ENCODE measurements at places on chromosomes 16 and 17.

DNA sequence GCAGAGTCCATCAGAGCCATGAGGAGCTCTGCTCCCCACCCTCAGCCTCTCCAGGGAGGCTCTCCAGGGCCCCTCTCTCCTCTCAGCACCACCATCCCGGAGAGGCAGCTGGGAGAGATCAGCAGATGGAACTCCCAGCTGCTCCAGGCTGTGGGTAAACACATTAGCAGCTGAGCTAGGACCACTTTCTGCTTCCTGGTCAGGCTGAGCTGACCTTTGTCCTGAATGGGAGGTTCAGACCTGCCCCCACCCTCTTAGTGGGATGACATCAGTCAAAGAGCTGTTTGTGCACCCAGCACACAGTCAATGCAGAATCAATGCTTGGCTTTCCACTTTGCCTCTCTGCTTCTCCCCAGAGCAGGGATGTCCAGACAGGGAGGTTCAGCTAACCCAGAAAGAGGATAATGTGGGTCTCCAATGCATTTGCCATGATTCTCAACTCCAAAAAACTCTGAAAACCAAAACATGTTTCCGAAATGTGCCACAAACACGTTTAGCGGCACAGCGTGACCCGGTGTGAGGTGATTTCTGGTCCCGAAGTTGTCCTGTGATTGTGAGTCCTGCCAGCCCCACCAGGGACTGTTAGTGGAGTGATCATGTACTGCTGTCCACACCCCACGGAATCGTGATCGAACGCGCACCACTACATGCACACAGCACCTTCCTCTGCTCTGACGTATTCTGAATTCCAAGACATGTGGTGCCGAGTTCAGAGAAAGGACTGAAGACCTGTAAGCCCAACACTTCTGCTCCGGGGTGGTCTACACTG is 6.7 kb downstream of the GPR142 start:
- DNase-seq, result no peak

DNA sequence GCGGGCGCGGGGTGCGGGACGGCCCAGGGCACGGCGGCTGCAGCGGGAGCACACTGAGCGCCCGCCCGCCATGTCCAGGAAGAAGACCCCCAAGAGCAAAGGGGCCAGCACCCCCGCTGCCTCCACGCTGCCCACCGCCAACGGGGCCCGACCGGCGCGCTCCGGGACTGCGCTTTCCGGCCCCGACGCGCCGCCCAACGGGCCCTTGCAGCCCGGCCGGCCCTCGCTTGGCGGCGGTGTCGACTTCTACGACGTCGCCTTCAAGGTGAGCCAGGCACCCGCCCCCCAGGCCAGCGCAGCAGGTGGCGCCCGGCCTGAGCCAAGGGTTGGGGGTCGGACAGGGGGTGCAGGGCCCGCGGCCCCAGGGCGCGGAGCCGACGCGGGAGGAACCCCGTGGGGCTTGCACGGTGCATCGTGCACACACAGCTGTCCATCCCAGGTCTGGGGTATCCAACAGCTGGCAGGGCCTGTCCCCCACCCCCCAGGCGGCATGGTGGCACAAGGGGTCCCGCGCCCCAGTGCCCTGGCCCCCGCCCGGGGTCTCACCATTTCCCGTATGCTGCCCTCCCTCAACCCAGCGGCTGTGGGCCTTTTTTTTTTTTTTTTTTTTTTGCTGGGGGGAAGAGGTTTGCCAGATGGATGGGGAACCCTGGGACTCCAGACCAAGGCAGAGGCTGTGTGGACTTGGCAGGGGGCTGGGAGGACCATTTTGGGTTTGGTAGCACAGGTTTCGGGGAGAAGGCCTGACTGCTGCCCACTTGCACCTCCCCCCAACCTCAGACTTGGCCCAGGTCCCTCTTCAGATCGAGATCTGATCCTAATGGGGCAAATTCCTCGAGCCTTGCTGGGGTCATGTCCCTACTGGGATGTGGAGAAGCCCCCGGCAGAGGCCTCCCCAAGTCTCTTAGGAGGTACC is 547 bp downstream of the RAB26 start:
- no peak for DNase-seq

DNA sequence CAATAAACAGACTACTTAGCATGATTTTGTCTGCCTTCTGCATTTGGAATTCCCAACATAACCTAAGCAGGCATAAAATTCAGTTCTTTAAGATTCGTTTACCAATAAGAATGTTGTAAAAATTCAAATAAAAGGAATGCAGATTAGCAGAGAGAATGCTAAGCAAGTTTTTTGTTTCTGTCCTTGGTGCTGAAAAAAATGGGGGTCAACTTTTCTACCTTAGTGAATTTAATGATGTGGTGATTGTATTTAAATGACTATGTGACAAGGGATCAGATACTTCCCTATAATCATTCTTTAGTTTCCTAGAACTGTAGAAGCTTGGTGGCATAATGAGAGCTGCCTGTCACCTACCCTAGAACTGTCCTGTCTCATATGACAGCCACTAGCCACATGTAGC is 159.5 kb downstream of the RBFOX1 start:
- DNase-seq, result no peak

DNA sequence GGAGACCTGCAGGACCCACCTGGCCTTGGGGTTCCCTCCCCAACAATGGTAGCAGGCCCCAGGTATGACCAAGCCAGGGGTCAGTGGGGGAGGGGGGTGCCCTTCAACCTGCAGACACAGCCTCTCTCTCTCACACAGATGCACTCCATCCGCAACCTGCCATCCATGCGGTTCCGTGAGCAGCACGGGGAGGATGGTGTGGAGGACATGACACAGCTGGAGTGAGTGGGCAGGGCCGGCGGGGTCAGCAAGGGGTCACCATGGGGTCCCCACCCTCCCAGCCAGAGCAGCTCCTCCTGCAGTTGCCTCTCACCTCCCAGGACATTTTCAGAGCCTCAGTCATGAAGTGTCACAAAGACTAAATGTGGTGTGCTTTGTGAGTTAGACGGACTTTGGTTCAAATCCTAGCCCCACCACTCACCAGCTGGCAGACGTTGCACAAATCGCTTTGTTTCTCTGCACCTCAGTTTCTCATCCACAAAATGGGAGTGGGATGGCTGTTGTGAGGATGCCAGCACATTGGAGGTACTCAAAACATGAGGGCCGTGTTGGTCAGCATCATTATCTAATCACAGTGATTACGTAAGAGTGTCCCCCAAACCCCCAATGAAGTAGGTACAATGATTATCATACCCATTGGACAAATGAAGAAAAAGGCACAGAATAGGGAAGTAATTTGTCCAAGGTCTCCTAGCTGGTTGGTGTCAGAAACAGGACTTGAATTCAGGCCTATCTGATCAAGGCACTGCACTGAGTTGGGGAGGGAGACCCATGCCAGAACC is 16.0 kb downstream of the MYO15A start:
- no peak for DNase-seq

DNA sequence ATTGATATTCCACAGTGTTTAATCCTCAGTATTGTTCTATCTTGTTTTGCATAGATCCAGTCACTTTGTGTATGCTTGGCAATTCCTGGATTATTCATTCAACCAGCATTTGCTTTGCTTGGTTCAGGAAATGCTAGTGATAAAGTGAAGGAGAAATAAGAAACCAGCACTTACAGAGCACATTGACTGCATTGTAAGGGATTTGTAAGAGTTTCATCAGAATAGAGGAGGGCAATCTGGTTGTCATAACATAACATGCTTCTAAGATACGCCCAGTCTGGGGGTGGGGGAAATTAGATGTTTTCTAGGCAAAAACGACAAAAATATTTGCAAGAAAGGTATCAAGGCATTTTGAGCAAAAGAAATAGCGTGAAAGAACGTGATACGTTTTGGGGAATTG is 40.4 kb downstream of the TNRC6A start:
- no peak for DNase-seq

- DNase-seq, result no peak
These were observed 116.6 kb downstream of the MRTFB start for GRCh38 chr16:14187517-14188338.

- no peak for DNase-seq
These were observed 4.3 kb downstream of the CDIP1 start for GRCh38 chr16:4534151-4534790.

DNA sequence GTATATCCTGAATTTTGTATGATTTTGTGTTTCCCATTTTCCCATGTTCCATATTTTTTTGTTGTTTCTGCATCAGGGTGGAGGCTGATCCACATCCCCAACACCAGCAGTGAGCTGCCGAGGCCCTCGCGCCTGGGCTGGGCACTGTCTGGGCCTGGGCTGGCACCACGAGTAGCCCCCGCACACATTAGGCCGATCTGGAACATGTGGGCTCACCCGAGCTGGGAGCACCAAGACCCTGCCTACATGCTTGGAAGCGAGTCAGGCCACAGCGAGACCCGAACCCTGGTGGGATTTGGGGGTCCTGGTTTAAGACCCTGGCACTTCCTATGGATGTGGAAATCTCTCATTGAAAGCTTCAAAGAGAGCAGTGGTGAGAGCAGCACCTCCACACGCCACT is 8.5 kb downstream of the KCTD5 start:
- DNase-seq, result no peak

DNA sequence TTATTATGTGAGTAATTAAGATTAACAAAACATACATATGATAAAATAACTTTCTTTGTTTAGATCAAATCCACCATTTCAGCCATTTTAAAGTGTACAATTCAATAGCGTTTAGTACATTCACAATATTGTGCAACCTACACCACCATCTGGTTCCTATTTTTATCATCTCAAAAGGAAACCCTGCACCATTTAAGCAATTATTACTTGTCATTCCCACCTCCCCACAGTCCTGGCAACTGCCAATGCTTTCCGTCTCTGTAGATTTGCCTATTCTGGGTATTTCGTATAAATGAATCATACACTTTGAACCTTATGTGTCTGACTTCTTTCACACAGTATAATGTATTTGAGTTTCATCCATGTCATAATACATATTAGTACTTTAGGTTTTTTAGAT is 162.5 kb upstream of the CNTNAP4 start:
- no peak for DNase-seq

GRCh38 chr16:49619811-49620157 is 236.1 kb downstream of the ZNF423 start:
- no peak for DNase-seq

- DNase-seq, result no peak
These were observed 93.2 kb upstream of the ZNF469 start for GRCh38 chr16:88289561-88289960.

DNA sequence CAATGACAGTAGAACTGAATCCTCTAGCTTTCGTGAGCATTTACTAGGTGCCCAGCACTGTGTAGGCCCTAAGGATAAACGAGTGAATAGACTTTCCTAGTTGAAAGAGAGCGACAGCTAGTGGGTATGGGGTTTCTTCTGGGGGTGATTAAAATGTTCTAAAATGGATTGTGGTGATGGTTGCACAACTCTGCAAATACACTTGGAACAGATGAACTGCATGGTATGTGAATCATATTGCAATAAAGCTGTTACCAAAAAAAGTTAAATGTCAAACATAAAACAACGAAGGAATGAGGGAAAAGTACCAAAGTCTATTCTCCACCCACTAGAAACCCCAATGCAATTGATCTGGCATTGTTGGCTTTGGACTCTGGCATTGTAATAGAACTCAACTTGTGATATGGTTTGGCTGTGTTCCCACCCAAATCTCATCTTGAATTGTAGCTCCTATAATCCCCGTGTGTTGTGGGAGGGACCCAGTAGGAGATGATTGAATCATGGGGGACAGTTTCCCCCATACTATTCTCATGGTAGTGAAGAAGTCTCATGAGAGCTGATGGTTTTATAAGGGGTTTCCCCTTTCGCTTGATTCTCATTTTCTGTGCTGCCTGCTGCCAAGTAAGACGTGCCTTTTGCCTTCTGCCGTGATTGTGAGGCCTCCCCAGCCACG is 70.5 kb downstream of the MARF1 start:
- DNase-seq, result no peak

GRCh38 chr16:23072084-23072599 is 77.1 kb downstream of the USP31 start:
- DNase-seq, result no peak

DNA sequence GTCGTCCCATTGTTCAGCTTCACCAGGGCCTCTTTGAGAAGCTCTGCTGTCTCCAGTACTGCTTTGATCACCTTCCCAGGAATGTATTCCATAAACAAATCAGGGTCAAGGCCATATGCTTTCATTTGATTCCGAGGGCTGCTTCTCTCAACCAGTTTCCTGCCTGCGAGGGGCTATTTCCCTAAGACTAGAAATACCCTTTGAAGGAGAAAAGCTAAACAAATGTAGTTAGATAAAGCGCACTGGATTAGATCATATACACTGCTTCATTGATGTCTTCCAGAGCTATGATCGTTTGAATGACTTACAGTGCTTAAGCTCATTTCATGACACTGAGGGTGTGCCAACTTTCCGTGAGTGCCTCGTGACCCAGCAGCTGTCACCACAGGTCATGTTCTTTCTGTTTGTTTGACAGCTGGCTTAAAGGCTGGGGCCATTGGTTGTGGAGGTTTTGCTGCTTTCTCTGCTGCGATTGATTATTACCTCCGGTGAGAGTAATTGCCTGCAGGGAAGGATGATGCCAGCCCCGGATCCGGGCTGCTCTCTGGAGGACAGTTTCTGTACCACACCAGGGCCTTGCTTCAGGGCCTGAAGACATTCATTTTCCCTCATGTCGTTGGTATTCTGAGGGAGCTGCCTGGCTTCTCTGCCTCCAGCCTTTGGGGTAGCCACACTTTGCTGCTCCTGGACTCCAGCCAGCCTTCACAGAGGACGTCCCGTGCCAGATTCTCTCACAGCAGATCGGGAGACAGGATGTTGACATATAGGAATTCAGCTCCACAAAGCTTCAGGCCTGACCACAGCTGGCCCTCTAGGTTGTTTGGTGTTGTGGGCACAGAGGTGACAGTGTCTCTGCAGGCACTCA is 3.9 kb downstream of the TIMM22 start:
- no peak for DNase-seq

- no peak for DNase-seq
These were observed 18.3 kb upstream of the CLEC18A start for GRCh38 chr16:69932691-69933392.

- no peak for DNase-seq
These were observed 1.0 kb downstream of the MSI2 start for GRCh38 chr17:57257195-57257894.

GRCh38 chr17:31311526-31311925 is 2.3 kb downstream of the EVI2B start:
- DNase-seq, result no peak

GRCh38 chr16:83338941-83339340 is 468.8 kb upstream of the HSBP1 start:
- DNase-seq, result no peak

GRCh38 chr17:27741971-27742575 is 58.3 kb downstream of the NOS2 start:
- DNase-seq, result no peak

DNA sequence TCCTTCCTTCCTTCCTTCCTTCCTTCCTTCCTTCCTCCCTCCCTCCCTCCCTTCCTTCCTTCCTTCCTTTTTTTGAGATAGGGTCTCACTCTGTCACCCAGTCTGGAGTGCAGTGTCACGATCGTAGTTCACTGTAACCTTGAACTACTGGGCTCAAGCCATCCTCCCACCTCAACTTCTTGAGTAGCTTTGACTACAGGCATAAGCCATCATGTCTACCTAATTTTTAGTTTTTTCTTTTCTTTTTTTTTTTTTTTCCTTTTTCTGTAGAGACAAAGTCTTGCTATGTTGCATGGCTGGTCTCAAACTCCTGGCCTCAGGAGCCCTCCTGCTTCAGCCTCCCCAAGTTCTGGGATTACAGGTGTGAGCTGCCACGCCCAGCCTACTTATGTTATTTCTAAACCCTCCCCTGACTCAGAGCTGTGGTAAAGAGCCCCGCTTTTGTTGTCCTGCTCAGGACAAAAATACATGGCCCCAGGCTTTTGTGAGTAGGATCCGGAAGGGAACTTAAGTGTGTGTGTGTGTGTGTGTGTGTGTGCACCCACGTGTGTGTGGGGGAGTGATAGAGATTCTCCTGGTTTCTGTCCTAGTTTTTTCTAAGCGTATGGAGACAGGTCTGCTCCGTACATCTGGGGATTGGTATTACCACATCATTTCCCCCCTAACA is 67.1 kb downstream of the PRKCB start:
- no peak for DNase-seq

GRCh38 chr16:57555831-57556230 is 13.4 kb downstream of the ADGRG5 start:
- no peak for DNase-seq
